ENCODE measurements at places on chromosomes 16 and 17.

DNA sequence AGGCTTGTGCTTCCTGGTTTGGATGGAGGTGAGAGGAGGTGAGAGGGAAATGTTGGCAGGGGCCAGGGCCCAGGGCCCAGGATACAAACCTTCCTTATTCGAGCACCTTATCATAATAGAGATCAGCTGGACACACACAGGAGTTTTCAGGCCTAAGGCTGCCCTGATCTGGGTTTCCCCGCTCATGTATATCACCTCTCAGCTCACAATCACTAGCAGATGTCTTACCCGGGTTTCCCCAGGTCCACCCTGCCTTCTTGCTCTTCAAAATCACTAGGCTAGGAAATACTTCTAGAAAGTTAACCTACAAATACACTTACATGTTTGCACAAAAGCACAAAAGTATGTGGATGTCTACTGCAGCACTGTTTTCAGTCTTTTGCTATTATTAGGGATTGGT is 4.2 kb downstream of the HSPB9 start:
- no peak for DNase-seq

- no peak for DNase-seq
Observed at GRCh38 chr16:56226187-56226586, 34.9 kb downstream of the GNAO1 start.

- no peak for DNase-seq
Observed at GRCh38 chr17:59335685-59336084, 4.2 kb downstream of the YPEL2 start.

DNA sequence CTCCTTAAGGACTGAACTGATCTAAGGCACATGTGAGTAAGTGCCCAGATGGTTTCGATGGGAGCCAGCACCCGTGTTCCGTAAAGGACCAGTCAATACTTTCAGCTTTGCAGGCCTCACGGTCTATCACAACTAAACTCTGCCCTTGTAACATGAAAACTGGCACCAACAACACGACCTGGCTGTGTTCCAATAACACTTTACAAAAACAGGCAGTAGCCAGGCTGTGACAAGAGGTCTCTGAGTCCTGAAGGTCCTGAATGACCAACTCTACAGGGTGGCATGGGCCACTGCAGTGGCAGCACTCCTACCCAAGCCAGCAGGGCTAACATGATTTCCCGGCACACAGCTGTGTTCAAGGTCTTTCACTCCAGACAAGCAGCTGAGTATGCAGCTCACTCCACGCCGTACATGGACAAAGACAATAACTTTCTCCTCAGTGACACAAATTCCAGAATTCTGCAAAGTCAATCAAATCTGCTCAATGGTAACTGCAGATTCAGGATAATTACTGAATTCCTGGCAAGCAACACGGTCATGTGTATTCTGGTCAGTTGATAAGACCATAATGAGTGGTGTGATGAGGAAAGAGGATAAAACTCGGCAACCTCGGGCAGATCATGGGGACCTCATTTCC is 15.3 kb downstream of the NPLOC4 start:
- DNase-seq = no peak

DNA sequence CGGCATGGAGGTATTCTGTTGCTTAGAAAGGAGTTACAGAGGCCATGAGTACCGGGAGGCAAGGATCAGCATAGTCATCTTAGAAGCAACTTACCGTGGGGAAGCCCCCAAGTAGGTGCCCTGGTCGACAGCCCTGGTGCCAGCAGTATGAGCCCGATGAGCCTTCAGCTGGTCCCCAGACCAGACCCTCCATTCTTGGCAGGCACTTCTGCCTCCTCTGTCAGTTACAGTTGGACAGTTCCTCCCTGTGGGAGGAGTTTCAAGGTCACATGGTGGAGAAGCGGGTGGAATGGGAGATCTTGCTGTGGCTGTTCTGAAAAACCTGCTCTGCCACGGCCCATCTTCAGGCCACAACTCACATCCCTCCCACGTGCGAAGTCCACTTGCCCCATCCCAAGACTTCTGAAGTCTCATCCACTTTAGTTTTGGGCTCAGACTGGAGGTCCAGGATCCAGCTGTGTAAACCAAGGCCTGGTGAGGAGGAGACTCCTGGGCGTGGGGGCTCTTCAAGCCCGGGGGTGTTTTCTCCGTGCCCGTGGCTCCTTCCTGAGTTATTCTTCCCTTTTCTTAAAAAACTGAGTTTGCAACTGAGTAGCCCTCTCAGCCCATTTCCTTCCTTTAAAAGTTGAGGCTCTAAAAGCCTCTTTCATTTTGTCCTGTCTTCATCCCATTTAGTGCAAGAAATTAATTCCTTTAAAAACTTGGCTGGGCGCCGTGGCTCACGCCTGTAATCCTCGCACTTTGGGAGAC is 133.5 kb downstream of the SEC14L1 start:
- DNase-seq = no peak

GRCh38 chr16:51429041-51429440 is 278.0 kb upstream of the SALL1 start:
- no peak for DNase-seq

DNA sequence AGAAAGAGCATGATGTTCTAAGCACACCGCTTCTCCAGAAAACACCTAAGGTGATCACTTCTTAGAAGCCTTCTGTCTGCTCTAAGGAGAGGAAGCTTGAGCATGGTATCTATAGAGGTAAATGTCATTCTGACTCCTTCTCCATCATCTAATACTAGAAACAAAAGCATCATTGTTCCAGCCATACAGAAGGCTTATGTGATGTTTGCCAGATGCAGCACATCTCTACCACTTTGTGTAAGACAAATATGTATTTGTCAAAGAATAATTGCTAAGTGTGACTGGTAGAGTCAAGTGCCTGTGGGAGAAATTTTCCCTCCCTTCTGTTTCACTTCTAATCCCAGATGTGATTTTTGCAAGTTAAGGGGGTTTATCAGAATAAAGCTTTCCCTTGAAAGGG is 217.1 kb downstream of the HS3ST3A1 start:
- no peak for DNase-seq

DNA sequence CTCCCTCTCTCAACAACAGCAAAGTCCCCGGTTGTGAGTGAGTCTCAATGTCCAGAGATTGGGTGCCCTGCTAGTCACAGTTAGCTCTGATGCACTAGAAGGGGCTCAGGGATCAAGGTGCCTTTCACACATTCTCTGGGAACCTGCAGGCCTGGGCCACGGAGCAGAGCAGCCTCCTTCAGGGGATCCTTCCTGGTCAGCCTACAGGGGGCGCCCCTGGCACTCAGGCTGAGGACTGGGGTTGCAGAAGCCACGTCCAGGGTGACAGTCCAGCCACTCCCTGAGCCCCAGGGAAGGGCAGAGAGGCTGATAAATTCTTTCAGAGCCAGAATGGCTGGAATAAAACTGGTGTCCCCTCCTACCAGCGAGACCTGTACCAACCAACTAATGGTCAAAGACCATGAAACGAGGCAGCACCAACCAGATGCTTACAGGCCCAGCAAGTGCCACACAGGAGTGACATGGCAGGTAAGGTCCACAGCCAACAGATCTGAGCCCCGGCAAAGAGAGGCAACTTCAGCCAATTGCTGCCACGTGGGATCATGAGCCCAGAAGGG is 43.5 kb downstream of the ST3GAL2 start:
- DNase-seq = peak; percentile 29

DNA sequence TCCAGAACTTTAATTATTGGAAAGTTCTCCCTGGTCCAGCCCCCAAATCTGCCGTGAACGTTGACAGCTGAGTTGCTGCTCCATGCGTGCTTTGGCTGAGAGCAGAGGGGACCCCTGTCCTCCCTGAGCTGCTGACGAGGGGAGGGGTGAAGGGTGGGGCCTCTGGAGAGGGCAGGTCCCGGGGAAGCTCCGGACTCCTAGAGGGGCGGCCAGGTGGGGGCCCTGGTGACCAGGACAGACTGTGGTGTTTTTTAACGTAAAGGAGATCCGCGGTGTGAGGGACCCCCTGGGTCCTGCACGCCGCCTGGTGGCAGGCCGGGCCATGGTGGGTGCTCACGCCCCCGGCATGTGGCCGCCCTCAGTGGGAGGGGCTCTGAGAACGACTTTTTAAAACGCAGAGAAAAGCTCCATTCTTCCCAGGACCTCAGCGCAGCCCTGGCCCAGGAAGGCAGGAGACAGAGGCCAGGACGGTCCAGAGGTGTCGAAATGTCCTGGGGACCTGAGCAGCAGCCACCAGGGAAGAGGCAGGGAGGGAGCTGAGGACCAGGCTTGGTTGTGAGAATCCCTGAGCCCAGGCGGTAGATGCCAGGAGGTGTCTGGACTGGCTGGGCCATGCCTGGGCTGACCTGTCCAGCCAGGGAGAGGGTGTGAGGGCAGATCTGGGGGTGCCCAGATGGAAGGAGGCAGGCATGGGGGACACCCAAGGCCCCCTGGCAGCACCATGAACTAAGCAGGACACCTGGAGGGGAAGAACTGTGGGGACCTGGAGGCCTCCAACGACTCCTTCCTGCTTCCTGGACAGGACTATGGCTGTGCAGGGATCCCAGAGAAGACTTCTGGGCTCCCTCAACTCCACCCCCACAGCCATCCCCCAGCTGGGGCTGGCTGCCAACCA is at the start of gene MC1R:
TSS of gene MC1R (plus strand) at position 410 of the 895 bp plus-strand sequence. CDS start at position 807, 397 bp downstream.
- DNase-seq = no peak

DNA sequence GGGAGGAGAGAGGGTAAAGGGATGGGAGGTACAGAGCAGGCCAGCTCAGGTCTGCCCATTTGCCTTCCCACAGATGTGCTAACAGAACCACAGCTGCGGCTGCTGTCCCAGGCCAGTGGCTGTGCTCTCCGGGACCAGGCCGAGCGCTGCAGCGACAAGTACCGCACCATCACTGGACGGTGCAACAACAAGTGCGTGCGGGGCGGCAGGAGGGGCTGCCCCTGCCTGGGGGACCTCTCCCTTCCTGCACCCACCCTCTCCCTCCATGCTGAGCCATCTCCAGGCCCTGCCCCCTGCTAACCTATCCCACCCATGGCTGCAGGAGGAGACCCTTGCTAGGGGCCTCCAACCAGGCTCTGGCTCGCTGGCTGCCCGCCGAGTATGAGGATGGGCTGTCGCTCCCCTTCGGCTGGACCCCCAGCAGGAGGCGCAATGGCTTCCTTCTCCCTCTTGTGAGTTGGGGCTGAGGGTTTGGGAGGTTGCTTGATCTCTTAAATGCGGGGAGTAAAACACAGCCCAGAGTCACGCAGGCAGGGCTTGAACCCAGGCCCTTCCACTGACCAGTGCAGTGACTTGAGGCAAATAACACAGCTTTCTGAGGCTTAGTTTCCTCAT is 1.2 kb downstream of the EPX start:
- no peak for DNase-seq

DNA sequence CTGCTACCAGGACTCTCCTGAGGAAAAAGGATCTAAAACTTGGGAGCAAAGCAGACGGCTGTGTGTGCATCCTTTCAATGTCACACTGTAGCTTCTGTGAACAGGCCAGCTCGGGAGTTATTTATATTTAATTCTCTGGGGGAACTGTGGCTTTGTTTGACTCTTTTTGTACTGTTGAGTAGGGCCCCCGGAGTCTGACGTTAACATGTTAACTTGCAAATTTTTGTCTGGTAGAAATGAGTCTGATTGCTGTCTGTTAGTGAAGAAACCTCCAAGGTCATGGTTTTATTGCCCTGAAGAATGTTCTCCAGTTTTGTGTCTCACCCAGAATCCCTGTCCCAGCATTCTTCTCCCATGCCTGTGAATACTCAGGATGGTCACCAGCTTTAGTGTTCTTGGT is 14.2 kb upstream of the KCNG4 start:
- no peak for DNase-seq

DNA sequence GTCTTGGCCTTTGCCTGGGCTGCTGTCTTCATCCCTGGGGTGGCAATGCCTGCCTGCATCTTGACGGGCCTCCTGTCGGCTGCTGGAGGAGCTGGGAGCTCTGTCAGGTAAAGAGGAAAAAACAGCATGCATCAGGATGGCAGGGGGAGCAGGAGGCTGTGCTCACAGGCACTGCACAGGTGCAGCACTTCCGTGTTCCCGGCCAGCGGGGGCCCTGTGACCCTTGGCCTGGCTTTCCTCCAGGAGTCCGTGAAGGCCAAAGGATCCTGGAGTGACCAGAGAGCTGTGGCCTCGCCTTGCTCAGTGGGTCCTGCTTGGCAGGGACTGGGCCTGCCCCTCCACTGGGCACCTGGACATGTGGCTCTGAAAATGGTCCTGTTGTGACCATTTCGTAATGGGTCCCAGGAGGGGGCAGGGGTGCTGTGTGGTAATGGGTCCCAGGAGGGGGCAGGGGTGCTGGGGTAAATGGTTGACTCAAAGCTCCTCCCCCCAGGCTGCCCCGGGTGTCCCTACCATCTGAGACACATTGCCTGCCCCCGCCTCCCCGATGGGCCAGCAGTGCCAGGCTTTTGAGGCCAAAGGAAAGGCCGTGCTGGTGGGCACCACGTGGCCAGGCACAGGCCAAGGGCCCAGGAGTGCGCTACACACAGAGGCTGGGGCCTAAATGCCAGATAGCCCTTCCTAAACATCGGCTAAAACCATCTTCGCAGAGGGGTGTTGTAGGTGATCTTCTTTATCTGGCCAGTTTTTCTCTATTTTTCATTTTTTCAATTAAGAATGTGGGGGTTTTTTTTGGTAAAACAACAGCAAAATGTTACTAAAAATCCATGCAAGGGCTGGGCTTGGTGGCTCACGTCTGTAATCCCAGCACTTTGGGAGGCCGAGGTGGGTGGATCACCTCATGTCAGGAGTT is 4.0 kb upstream of the FASN start:
- DNase-seq = no peak

- no peak for DNase-seq
Observed at GRCh38 chr17:40963838-40964237, 2.9 kb downstream of the KRT39 start.

GRCh38 chr16:69822174-69822935 is 60.2 kb downstream of the WWP2 start:
- DNase-seq = no peak

- peak; percentile 51 for DNase-seq
Observed at GRCh38 chr16:29148867-29149272, 164.0 kb downstream of the LAT start.

GRCh38 chr17:538181-538973 is 176.3 kb downstream of the VPS53 start:
- DNase-seq = no peak

DNA sequence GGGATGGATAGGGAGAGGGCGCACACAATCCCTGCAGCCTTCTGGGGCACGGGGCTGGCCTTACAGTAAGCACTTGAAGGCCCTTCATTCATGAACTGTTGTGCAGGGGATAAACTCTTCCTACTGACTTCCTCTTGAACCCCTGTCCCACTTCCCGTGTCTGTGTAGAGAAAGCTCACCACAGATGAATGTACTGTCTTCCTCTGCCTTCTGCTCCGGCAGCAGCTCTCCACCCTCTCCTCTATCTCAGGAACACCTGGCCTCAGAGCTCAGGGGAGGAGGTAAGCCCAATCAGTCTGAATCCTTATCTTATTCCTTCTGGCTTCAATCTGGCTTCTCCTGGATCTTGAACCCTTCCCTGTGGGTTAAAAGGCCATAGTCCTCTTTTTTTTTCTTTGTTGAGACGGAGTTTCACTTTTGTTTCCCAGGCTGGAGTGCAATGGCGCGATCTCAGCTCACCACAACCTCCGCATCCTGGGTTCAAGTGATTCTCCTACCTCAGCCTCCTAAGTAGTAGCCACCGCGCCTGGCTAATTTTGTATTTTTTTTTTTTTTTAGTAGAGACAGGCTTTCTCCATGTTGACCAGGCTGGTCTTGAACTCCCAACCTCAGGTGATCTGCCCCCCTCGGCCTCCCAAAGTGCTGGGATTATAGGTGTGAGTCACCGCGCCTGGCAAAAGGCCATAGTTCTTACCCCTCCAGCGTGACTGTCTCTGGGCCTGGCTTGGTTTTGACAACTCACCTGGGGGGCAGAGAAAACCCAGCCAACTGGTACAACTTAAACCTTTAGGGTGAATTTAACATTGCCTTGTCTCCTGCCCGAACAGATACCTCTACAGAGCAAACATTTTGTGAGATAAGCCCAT is 7.2 kb upstream of the SLC52A1 start:
- DNase-seq = no peak

All from stimulated activated CD8-positive, alpha-beta memory T cell treated with anti-CD3 and anti-CD28 coated beads, Interleukin-4, amount 100 ng/mL, for 4 hours (primary cell).